Kidney (tissue), 22 donors: ENCODE measurements at places on chromosomes 11 and 22. TPM values are rescaled to one million over a fixed set of nuclear protein-coding genes. Genes with fewer than 3 reads are reported as not detected.

Gene TMEM191B
- 5.2 TPM for total RNA-seq

- no peaks in the 10 kb centered on the region for H3K27me3 ChIP-seq
- no peak overlapping the region for H3K4me3 ChIP-seq
- H3K4me1 ChIP-seq: peaks cover 9% of the 10 kb centered on the region
- DNase-seq: no peak
- no peaks in the 10 kb centered on the region for H3K36me3 ChIP-seq
Measured at GRCh38 chr11:43927070-43927469, 15.4 kb upstream of the C11orf96 start.

Gene MYBPC3
- total RNA-seq: 0.19 TPM

Gene MRTFA
- total RNA-seq: 59.9 TPM

DNA sequence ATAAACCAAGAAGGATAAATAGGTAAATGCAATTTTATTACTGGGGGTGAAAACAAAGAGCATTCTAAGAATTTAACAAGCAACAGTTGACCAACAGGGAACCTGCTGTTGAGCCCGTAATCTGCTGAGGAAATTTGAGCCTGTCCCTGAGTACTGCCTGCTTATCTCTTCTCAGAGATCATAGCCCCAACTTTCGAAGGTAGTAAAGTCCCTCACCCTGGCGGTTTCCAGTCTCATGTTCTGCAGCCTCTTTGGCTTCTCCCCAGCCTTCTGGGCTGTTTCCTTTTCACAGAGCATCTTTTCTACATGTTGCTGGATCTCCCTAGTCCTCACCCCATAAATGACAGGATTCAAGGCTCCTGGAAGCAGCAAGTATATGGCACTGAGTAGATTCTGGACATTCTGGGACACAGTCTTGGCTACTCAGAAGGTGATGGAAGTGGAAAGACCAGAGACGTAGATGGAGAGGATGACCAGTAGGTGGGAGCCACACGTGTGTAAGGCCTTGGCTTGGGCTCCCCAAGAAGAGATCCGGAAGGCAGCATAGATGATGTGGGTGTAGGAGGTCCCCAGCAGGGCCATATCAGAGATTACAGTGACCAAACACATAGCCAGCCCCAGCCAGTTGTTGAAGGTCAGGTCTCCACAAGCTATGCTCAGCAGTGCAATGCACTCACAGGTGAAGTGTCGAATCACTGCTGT is 51.6 kb downstream of the RRM1 start:
- no peak for DNase-seq
- H3K4me3 ChIP-seq: no peak overlapping the region
- H3K27ac ChIP-seq: no peak overlapping the region
- no peaks in the 10 kb centered on the region for H3K4me1 ChIP-seq
- H3K27me3 ChIP-seq: no peaks in the 10 kb centered on the region
- no peaks in the 10 kb centered on the region for H3K36me3 ChIP-seq

Gene KRTAP5-7
- 0.22 TPM for total RNA-seq

- H3K4me3 ChIP-seq: no peak overlapping the region
- no peaks in the 10 kb centered on the region for H3K27me3 ChIP-seq
- no peaks in the 10 kb centered on the region for H3K36me3 ChIP-seq
Measured at GRCh38 chr22:44557064-44557748, 59.2 kb upstream of the RTL6 start.

GRCh38 chr11:19843079-19843478 is 130.4 kb downstream of the NAV2 start:
- H3K36me3 ChIP-seq: no peaks in the 10 kb centered on the region
- no peak overlapping the region for H3K27ac ChIP-seq
- H3K4me1 ChIP-seq: no peaks in the 10 kb centered on the region
- H3K27me3 ChIP-seq: no peaks in the 10 kb centered on the region
- H3K4me3 ChIP-seq: no peak overlapping the region

- H3K4me3 ChIP-seq: no peak overlapping the region
- DNase-seq: no peak
- H3K36me3 ChIP-seq: no peaks in the 10 kb centered on the region
- H3K27me3 ChIP-seq: no peaks in the 10 kb centered on the region
- H3K4me1 ChIP-seq: no peaks in the 10 kb centered on the region
- H3K27ac ChIP-seq: no peak overlapping the region
Measured at GRCh38 chr11:47856186-47856585, 8.0 kb upstream of the NUP160 start.

GRCh38 chr22:19886605-19887255 is 32.1 kb upstream of the GNB1L start:
- no peak overlapping the region for H3K4me3 ChIP-seq
- DNase-seq: no peak
- H3K4me1 ChIP-seq: no peaks in the 10 kb centered on the region
- no peak overlapping the region for H3K27ac ChIP-seq

DNA sequence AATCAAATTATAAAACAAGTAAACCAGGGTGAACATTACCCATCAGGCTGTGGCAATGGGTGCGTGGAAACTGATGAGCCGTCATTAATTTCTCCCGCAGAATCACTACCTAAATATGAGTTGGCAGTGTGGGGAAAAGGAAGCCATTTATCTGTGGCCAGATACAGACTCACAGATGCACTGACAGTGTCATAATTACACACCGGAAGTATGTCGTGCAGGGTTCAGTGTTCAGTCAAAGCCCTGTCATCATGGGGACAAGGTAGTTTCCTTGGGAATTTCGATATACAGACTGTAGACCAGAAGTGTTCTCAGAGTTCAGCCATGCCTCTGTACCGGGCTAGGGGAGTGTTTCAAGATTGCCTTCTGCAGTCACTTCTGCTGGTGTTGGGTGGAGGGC is 119.2 kb upstream of the SEZ6L start:
- H3K36me3 ChIP-seq: no peaks in the 10 kb centered on the region
- H3K4me3 ChIP-seq: no peak overlapping the region
- H3K27ac ChIP-seq: no peak overlapping the region

GRCh38 chr11:72293910-72294615 is 50.1 kb upstream of the PHOX2A start:
- no peaks in the 10 kb centered on the region for H3K27me3 ChIP-seq
- no peak overlapping the region for H3K27ac ChIP-seq
- H3K4me1 ChIP-seq: no peaks in the 10 kb centered on the region
- peaks cover 26% of the 10 kb centered on the region for H3K36me3 ChIP-seq
- DNase-seq: no peak

- H3K27ac ChIP-seq: no peak overlapping the region
- no peaks in the 10 kb centered on the region for H3K27me3 ChIP-seq
- H3K4me1 ChIP-seq: no peaks in the 10 kb centered on the region
- no peaks in the 10 kb centered on the region for H3K36me3 ChIP-seq
- DNase-seq: no peak
Measured at GRCh38 chr11:33944693-33945424, 53.0 kb upstream of the LMO2 start.

GRCh38 chr11:13349046-13349445 is 71.5 kb downstream of the BMAL1 start:
- H3K36me3 ChIP-seq: no peaks in the 10 kb centered on the region
- no peak overlapping the region for H3K4me3 ChIP-seq
- no peak overlapping the region for H3K27ac ChIP-seq
- no peaks in the 10 kb centered on the region for H3K27me3 ChIP-seq

DNA sequence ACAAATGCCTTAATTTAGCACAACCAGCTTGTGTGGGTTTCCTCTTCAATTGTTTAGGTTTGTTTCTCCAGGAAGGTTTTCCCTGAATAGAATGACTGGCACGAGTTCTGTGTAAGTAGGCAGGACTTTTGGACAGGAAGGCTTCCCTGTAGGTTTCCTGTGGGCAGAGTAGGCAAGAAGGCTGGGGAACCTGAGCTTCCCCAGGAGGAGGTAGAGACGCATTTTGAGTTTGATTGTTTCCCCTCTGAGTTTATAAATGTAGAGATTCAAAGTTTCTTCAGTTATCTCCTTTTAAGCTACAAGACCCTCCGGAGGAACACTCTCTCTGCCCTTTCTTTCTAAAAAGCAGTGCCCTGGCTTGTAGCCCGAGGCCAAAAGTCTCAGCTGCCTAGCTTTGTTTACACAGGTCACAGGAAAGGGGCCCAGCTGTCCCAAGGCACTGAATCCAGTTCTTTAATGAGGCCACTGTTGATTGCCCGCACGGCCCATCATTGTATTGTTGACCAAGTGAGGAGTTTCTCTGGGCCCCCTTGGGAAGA is 66.6 kb upstream of the RDX start:
- no peaks in the 10 kb centered on the region for H3K36me3 ChIP-seq
- peak overlapping the region; percentile 45 for H3K27ac ChIP-seq
- H3K27me3 ChIP-seq: no peaks in the 10 kb centered on the region
- peak overlapping the region; percentile 1 for H3K4me3 ChIP-seq
- H3K4me1 ChIP-seq: peaks cover 19% of the 10 kb centered on the region

Gene OR51V1
- total RNA-seq: not detected

Gene HSPB2
- 4.4 TPM for total RNA-seq

Gene LUZP2
- total RNA-seq: 0.19 TPM

- no peaks in the 10 kb centered on the region for H3K36me3 ChIP-seq
- H3K27ac ChIP-seq: no peak overlapping the region
Measured at GRCh38 chr11:80186692-80187091, 745.9 kb upstream of the TENM4 start.

DNA sequence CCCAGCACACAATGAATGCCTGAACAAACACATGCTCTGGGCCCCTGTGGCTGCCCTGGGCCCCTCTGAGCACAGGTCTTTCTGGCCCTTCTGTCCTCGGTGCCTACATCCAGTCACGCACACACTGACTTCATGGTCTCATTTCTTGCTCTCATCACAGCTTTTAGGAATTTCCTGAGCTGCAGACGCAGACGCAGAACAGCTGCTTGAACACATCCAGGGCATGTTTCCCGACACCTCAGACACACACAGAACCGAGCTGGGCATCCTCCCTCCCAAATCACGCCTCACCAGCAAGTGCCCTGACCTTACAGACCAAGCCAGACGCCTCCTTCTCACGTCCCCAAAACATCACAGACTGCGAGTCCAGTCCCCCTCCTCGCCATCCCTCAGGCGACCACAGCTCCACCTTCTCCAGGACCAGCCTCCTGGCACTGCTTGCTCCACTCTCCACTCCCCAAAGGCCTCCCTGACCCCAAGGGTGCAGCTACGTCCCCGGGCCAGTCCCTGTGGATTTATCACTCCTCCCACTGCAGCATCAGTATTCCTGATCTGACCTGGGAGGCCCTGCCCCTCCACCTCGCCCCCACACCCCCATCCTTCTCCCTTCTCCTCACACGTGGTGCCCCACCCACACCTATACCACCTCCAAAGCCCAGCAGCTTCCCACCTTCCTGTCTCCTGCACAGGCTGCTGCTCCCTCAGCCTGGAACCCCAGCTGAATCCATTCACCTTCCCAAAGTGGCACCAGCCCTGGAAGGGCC is 12.9 kb downstream of the SIRT3 start:
- H3K27me3 ChIP-seq: no peaks in the 10 kb centered on the region
- H3K4me1 ChIP-seq: no peaks in the 10 kb centered on the region
- peaks cover 3% of the 10 kb centered on the region for H3K36me3 ChIP-seq
- no peak overlapping the region for H3K27ac ChIP-seq

- peaks cover 5% of the 10 kb centered on the region for H3K4me1 ChIP-seq
- peak overlapping the region; percentile 91 for H3K4me3 ChIP-seq
- no peaks in the 10 kb centered on the region for H3K36me3 ChIP-seq
- H3K27me3 ChIP-seq: no peaks in the 10 kb centered on the region
Measured at GRCh38 chr11:115502636-115503082, 1.6 kb downstream of the CADM1 start.

GRCh38 chr11:2211113-2211971 is 39.7 kb upstream of the TH start:
- H3K36me3 ChIP-seq: no peaks in the 10 kb centered on the region
- peak; percentile 85 for DNase-seq
- H3K4me3 ChIP-seq: no peak overlapping the region
- H3K27me3 ChIP-seq: no peaks in the 10 kb centered on the region
- H3K27ac ChIP-seq: no peak overlapping the region
- no peaks in the 10 kb centered on the region for H3K4me1 ChIP-seq

GRCh38 chr11:64476881-64477280 is 114.1 kb upstream of the SLC22A12 start:
- no peaks in the 10 kb centered on the region for H3K4me1 ChIP-seq
- H3K27me3 ChIP-seq: no peaks in the 10 kb centered on the region
- H3K4me3 ChIP-seq: no peak overlapping the region
- H3K36me3 ChIP-seq: no peaks in the 10 kb centered on the region
- no peak for DNase-seq
- no peak overlapping the region for H3K27ac ChIP-seq

Gene RIMBP3B
- 0.16 TPM for total RNA-seq

Gene ANKK1
- total RNA-seq: 0.60 TPM

- H3K4me3 ChIP-seq: no peak overlapping the region
- H3K36me3 ChIP-seq: no peaks in the 10 kb centered on the region
- no peaks in the 10 kb centered on the region for H3K4me1 ChIP-seq
- no peak for DNase-seq
- H3K27ac ChIP-seq: no peak overlapping the region
- H3K27me3 ChIP-seq: no peaks in the 10 kb centered on the region
Measured at GRCh38 chr22:44493206-44493605, 4.8 kb downstream of the RTL6 start.

DNA sequence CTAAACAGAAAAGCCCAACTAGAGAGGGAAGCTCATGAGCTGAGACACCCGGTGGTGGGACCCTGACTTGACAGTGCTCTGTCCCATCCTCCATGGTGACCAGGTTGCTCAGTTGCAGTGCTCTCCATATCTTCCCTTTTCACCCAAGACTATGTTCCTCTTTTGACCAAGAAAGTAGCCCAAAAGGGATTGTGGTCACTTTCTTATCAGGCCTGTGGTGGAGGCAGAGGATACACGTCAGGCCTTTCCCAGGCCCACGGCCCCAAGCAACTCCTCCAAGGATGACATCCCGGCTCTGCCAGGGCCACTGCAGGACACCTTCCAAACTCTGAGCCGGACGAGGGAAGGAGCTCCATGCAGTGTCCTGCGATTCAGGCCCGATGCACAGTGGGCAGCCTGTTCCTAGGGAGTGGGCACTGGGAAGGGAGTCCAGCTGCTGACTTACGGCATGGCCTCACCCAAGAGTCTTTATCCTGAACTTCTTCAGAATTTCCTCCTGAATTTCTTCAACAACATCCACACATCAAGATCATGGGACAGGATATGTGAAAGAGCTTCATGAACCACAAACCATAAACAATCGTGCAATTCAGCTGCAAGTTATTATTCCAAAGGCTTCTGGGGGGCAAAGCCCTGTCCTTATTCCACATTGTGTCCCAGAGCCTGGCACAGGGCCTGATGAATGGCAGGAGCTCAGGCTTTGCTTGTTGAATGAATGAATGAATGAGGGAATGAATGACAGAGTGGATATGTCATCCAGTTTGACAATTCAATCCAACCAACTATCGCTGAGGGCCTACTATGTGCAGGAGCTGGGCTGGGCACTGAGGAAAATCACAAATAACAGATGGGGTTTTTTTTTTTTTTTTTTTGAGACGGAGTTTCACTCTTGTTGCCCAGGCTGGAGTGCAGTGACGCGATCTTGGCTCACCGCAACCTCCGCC is 36.0 kb upstream of the MYH9 start:
- H3K36me3 ChIP-seq: no peaks in the 10 kb centered on the region
- H3K4me1 ChIP-seq: no peaks in the 10 kb centered on the region
- no peak for DNase-seq
- H3K27ac ChIP-seq: no peak overlapping the region
